ENCODE measurements at places on chromosomes 11 and 22.
A peak's percentile ranks its signal among the peaks of the same experiment; 100 is the strongest.

GRCh38 chr11:64851831-64852351 lies 7.4 kb upstream of the CDC42BPG start:
- DNase-seq: no peak

DNA sequence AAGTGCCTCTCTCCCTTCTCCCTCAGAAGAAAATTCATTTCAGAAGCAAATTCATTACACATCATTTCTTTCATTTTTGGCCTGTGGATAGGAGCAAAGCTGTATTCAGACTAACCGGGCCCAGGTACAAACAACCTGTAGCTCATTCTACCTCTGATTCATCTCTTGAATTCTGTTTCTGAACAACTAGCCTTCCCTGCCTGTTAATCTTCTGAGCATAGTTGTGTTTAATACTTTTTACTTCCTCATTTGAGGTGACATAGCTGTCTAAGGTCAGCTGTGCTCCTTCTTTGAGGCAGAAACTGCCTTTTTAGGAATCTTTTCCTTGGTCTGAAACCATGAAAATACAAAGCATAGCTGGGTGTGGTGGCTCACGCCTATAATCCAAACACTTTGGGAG lies 12.6 kb upstream of the IL18BP start:
- no peak for DNase-seq

DNA sequence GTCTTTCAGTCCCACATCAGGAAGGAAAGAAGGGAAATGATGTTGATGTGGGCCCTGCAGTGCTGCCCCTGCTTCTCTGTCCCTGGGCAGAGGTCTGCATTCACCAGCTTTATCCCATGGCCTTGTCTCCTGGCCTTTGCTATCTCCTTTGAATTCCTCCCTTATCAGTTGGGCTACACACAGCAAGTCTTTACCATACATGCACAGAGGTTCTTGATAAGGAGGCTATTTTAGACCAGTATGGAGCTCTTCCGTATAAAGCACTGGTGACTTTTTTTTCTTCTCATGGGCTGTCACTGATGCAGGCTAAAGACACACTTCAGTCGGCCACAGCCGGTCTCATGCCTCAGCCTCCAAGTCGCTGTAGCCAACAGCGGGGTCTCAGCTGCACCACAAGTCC lies 20.2 kb downstream of the MYO18B start:
- no peak for DNase-seq

- no peak for DNase-seq
Observed at GRCh38 chr11:77040401-77040777, 6.2 kb downstream of the B3GNT6 start.

GRCh38 chr22:39155421-39155820 lies 2.9 kb upstream of the CBX7 start:
- no peak for DNase-seq

- no peak for DNase-seq
Observed at GRCh38 chr22:38694940-38695339, 5.8 kb downstream of the JOSD1 start.

DNA sequence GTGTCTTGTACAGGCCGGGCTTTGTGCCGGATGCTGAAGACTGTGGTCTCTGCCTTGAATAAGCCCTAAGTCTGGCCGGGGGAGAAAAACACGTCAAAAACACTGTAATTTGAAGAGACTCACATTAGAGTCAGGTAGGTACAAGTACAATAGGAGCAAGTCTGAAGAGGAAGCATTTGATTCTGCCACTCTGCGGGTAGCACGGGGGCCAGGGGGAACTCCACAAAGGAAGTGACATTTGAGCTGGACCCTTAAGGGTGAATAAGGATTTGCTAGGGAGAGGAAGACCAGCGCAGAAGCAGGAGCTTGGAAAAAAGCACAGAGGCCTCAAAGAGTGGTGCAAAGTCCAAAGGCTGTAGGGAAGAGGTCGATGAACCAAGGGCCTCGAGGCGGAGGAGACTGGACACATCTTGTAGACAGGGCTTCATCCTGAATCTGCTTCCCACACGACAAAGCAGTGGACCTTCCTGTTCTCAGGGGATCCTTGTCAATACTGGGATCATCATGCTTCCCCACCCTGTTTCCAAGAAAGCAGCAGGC lies 38.7 kb downstream of the BUD13 start:
- no peak for DNase-seq

DNA sequence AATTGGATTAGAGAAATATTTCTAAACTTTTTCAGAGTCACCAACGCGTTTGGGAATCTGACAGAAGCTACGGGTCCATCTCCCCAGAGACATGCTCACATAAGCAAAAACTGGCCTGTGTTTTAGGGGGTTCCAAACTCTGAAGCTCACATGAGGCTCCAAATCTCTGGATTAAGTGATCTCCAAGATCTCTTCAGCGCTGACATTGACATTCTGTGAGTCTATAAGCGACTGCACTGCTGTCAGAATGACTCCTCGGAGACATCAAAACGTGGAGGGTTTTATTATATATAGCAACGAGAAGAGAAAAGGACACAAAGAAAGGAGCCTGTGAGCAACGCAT lies 642 bp upstream of the SIK2 start:
- no peak for DNase-seq

- no peak for DNase-seq
Observed at GRCh38 chr11:101323997-101324396, 194.4 kb upstream of the PGR start.

DNA sequence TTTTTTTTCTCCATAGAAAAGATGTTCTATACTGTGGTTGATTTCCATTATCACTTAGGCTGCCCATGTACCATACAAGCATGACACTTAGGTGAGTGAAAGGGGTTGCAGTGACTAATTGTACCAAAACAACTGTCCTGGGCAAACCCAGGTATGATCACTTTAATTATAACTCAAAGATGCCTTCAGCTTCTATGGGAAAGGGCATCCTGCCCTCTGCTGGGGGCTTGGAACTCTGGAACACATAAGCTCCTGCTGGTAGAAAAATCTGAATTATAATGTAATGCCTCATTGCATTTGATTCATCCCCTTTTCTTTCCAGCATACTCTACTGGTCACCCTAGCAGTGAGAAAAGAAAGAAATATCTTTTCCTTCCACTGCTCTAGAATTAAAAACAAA lies 206.3 kb downstream of the DDX10 start:
- DNase-seq: peak; percentile 58

DNA sequence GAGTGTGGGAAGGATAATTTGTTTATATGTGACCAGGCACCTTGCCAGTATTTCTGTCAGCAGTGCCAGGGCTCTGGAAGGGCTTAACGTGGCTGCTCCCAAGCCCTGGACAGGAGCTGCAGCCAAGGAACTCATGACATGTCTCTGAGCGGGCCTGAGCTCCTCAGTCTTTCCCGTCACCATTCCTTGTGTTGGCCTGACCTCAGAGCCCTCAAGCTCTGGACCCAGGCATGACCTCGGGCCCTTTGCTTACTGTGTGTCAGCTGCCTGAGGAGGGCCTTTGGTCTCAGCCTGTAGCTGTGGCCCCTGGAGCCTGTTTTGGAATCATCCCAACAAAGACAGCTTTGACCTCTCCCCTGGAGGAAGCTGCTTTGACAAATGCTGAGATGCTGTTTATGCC lies 264.1 kb upstream of the PLET1 start:
- no peak for DNase-seq

DNA sequence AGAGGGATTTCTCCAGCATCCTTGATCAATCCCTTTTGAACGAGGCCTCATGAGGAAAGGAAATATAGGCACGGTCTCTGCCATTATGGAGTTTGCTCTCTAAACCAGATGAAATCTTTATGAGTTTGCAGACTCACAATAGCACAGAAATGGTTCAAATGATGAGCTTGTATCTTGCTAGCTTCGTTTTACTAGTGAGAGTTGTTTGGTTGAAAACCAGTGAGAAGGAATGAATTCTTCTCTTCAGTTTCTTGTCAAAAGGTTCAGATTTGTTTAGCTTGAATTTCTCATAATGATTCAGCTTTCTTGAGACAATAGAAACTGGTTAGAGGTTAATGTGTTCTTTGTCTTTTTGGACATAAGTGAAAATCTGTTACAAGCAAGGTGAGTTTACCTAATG lies 92.7 kb downstream of the ZBTB16 start:
- no peak for DNase-seq

DNA sequence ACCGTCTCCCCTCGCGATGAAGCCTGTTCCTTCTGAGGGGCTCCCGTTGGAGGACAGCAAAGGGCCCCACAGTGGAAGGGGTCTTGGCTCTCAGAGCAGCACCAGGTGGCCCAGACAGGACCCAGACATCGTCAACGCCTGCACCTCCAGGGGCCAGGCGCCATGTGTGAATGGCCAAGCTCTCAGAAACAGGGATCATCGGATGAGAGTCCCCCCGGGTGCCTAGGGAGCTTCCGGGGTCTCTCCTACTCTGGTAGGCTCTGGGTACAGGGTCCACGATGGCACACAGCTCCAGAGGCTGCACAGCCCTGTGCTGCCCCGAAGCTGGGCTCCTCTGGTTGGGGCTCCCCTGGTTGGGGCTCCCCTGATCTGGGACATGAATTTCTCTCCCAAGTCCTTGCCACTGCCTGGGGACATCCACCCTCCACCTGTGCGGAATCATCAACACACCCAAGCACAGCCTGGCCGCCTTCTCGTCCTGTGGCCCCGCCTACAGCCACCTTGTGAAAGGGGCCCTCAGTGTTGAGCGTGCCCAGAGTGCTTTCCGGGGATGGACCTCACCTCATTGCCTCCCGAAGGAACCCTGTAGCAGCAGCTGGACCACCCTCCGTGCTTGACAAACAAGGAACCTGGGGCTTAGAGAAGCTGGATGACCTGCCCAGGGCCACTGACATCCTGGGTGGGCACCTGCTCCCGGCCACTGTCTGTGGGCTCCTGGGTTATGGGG lies 929.0 kb downstream of the BRD1 start:
- DNase-seq: no peak

DNA sequence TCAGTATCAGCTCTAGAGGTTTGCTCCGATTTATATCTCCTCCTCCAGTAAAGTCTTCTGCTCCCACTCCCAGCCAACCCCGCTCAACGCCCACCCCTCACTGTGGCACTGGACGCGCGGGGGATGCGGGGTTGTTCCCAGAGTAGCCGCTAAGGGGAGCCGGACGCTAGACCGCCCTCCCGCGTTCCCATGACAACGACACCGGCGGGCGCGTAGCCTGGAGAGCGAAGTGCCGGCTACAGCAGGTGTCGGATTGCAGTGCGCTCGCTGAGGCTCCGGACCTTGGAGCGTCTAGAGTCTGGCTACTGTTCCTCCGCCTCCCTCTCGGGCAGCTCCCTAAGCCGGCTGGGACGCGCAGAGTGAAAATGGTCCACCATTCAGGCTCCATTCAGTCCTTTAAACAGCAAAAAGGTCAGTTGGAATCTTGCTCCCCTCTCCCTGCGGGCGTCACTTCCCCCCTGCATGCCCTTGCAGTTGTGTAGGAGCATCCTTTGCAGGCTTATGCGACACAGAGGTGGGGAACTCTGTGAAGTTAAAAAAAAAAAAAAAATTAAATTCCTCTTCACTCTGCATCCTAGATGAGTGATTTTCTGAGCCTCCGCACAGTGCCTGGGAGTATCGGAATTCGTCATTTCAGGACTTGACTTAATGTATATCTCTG lies at the start of gene ANO3:
Gene ANO3, plus strand, starts transcription at position 220 of the 661 bp plus-strand sequence. Its CDS starts 146 bp downstream, at position 366.
- peak; percentile 87 for DNase-seq

DNA sequence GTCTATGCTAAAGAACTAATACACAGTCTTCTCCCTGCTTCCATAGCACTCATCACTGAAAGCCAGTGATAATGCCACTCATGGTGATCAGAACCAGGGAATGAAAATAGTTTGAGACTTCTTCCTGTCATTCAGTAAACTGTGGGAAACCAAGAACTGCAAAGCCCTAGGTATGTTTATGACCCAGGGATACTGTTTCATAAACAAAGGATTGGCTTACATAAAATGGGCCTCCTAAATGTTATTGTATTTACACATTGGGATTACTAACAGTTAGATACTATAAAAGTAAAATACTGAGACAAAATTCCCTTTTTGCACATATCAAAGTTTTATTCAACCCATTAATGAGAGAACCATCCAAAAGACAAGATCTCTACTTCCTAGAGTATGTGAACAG lies 21.3 kb upstream of the CWF19L2 start:
- DNase-seq: no peak

GRCh38 chr11:12126344-12127019 lies 16.1 kb downstream of the MICAL2 start:
- DNase-seq: peak; percentile 55

GRCh38 chr11:68524681-68525080 lies 64.1 kb downstream of the PPP6R3 start:
- DNase-seq: no peak

GRCh38 chr22:35611891-35612576 lies 5.1 kb downstream of the MB start:
- no peak for DNase-seq

DNA sequence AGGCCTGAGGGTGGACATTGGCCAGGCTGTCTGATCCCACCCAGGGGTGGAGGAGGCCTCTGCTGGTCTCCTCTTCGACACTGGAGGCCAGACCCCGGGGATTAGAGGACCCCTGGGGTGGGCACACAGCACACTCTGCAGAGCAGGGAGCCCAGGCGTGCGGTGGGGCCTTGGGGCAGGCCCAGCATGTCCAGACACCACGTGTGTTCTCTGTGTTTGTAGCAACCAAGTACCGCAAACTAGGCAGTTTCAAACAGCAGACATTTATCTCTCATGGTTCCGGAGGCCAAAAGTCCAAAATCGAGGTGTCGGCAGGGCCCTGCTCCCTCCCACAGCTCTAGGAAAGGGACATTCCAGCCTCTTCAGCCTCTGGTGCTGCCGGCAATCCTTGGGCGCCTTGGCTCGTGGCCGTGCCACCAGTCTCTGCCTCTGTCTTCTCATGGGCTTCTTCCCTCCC lies 1.5 kb downstream of the PANX2 start:
- DNase-seq: no peak

DNA sequence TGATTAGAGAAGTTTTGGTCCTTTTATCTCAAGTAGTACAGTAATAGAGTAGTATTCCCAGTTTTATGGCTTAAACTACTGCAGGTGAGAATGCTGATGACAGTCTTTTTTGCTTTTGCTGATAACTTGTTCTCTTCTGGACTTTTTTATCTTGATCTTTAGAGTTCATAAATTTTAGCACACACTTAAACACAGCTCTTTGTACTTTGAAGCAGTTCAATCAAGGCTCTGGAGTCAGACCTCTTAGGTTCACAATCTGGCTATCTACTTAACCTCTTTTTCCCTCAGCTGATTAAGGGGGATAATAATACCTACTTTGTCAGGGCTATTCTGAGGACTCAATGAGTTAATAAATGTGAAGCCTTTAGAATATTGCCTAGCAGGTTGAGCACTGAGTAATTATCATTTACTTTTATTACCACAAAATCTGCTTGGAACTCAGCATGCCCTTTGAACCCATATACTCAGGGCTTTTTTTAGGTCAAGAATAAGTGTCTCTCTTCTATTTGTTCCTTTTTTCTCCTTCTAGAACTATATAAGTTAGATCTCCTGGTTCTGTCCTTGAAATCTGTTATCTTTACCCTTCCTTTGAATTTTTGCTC lies 51.9 kb downstream of the CSTF3 start:
- no peak for DNase-seq

DNA sequence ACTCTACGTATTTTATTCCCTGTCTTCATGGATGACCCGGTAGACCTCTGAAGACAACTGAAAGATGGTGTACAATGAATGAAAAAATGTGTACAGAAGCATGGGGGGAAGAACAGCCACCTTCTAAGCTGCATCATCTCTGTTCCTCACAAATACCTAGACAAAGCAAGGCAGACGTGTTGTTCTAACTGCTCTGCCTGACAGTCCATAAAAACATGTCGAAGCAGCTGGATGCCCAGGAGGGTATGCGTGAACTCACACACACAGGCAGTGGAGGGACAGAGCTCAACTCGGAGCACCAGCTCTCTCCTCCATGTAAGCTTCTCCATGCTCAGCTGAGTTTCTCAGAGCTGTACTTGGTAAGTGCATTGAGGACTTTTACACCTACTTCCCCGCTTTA lies 327.4 kb downstream of the CTTN start:
- no peak for DNase-seq

- peak; percentile 60 for DNase-seq
Observed at GRCh38 chr22:36352803-36353507, 34.8 kb downstream of the MYH9 start.

GRCh38 chr11:107494055-107494454 lies 36.4 kb upstream of the CWF19L2 start:
- no peak for DNase-seq

All from fibroblast of the conjunctiva (primary cell).